ENCODE measurements at places on chromosomes 12 and 14.

DNA sequence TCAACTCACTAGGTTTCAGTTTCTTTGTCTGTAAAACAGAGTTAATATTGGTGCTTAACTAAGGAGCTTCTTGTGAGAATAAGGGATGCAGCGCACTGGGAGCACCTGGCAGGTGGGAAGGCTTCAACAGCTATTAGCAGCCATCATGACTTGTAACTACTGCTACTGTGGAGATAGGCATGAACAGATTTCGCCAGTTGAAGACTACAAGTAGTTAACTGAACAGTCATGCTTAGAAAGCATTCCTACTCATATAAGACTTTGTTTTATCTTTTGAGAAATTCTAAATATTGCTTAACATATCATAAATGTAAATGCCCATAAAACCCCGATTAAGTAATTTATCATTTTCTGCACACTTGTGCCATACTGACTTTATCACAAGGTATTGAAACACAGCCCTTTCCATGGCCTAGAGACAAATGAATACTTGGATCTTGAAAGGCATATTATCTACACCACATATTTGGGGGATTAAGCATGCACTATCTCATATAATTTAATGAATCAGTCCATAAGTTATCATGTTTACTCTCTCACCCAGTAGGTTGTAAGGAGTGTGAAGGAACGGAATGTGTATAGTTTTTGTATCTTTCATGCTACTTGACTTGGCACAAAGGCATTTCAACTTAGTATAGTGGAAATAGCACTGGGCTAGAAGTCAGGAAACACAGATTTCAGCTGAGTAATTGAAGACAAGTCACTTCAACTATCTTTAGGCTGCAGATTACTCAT is 16.1 kb downstream of the NTN4 start:
- DNase-seq: no peak

DNA sequence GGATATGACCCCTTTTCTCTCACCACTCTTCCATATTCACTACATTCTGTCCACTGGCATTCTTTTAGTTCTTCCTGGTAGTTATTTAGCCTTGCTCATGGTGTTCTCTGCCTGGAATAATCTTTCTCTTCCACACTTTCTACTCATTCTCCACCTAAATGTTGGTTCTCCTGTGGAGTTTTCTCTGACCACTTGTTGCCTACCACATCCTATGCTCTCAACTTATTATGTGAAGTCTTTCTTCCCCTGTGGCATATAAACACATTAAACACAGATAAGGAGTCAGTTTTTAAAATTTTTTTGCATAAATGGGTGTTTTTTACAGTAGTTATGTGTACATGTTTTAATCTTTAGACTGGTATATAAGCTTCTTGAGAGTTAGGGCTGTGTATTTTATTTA is 3.3 kb upstream of the SMARCC2 start:
- DNase-seq: no peak

DNA sequence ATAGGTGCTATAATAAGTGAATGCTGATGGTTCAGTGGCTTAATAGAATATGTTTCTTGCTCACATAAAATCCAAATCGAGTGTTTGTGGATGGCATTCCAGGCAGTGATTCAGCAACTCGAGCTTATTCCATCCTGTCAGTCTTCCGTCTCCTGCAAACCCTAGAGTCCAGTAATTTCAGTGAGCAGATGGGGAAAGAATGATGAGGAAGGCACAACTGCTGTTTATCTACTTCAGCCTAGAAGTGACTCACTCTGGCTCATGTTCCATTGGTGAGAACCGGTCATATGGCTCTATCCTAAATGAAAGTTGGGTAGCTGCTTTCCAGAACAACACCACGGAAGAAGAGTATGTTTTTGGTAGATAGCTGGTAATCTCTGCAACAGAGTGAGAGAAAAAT is 421.8 kb upstream of the PDE3A start:
- no peak for DNase-seq

GRCh38 chr14:105519946-105520698 is 6.3 kb upstream of the TMEM121 start:
- DNase-seq: no peak

DNA sequence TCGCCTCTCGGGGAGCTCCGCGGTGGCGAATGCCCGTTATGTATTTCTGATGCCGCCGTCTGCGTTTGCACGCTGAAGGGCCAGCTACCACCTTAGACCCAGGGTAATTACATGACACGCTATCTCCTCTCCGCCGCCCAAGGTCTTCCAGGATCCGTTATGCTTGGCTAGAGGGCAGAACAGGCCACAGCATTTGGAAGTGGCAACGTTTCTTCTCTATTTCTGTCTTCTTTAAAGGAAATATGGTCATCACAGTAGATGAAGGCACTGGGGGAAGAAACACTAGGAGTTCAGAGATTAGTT is 861 bp upstream of the MDGA2 start:
- no peak for DNase-seq

DNA sequence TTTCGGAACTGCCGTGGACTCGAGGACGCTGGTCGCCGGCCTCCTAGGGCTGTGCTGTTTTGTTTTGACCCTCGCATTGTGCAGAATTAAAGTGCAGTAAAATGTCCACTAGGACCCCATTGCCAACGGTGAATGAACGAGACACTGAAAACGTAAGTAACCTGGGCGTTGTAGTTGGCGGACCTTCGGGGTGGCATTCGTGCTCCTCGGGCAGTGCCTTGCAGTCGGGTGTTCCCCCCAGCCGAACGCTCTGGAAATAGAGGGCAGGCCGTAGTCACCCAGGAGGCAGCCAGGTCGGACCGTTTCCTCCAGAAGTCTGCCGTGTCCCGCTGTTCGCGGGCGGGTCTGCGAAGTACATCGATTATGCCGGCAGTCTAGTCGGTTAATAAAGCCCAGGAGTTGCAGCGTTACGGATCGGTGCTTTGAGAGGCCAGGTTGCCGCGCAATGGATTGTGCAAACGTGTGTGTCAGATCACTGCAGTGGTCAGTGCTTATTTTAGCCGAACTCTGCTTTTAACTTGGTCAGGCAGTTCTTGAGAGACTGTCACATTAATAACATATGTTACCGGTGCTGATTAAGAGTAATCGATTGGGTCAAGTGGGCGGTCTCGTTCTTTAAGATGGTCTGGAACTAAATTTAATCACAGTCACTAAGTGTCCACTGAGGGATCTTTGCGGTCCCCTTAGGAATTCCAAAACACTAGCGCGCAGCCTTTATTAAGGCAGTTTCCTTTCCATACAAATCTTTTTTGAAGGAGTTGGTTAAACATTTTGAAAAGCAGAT is 906 bp downstream of the MARK3 start:
- DNase-seq: no peak
